ENCODE measurements at places on chromosomes 13 and 19.

- DNase-seq, result no peak
Observed at GRCh38 chr13:82002710-82003109, 1661.8 kb upstream of the SPRY2 start.

DNA sequence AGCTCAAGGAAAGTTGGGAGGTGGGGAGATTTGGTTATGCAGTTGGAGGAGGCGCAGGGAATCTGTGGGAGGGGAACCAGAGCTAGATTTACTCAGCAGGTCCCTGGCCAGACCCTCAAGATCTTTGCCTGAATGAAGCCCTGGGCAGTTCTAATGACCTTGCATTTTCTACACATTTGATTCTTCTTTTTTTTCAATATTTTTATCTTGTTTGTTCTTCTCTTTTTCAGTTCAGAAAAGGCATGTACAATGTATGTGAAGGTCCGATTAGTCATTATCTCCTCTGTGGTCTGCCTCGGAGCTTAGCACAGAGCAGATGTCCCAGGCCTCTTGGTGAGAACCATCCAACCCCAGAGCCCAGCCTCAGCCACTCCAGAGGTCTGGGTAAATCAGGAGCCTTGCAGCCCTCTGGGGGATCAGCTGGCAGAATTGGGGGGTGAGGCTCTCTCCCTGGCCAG lies 24.2 kb downstream of the SERP2 start:
- DNase-seq, result no peak

- DNase-seq, result no peak
Observed at GRCh38 chr19:10871711-10872545, 575 bp downstream of the CARM1 start.

GRCh38 chr13:37539976-37540605 lies 58.5 kb downstream of the POSTN start:
- DNase-seq, result no peak

GRCh38 chr19:13038306-13039210 lies 43.3 kb downstream of the NFIX start:
- DNase-seq, result no peak

GRCh38 chr13:72620874-72621273 lies 106.6 kb downstream of the MZT1 start:
- no peak for DNase-seq

GRCh38 chr13:30033681-30034457 lies 183.5 kb upstream of the UBL3 start:
- no peak for DNase-seq

DNA sequence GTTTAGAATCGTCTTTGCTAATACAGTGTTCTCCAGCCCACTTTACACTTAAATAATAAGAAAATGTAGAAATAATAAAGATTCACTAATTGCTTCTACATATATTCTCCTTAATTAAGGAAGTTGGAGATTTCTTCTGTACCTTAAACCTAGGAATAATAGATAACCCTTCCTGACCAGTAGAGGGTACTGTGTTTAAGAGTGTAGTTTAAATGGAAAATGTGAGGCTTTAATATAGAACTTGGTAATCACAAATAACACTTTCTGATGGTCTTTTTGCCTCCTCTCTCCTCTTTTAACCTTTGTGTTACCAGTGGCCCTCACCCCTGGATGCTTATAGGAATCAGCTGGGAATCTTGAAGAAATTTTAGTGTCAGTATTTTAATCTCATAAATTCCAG lies 20.7 kb downstream of the POMP start:
- DNase-seq, result no peak

GRCh38 chr13:50370303-50370950 lies 355.2 kb downstream of the KCNRG start:
- DNase-seq, result no peak

DNA sequence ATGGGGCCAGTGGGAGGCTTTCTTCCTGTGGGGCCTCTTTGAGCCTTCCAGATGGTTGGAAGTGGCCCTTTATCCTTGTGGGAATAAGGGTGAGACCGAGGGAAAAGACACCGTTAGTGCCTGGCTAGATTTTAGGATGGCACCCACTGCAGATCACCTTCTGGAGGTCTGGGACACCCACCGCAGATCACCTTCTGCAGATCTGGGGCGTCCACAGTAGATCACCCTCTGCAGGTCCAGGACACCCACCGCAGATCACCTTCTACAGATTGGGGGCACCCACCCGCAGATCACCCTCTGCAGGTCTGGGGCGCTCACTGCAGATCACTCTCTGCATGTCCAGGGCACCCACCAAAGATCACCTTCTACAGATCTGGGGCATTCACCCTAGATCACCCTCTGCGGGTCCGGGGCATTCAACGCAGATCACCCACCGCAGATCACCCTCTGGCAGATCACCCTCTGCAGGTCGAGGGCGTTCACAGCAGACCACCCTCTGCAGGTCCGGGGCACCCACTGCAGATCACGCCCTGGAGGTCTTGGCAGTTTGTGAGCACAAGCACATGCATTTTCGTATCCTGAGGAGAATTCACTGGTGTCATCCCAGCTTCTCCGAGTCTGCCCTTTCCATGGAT lies 153.4 kb upstream of the TSHZ3 start:
- no peak for DNase-seq

DNA sequence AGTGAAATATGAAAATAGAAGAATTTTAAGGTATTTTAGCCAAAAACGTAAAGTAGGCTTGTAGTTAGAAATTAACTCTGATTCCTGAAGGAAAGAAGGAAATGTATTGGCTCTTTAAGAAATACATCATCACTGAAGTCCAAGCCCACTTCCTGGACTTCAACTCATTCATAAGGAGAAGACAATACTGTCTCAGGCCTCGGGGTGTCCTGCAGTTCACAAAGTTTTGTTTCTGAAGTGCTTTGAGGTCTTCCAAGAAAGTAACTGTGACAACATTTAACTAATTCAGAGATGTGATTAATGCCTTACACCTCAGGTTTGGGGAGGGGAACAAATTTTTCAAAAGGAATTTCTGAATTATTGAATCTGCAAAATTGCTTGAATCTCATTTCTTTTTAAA lies 65.8 kb upstream of the STARD13 start:
- no peak for DNase-seq

- DNase-seq, result no peak
Observed at GRCh38 chr19:3516675-3517207, 10.6 kb downstream of the FZR1 start.
